ENCODE measurements at places on chromosomes 2 and 18.
A peak's percentile ranks its signal among the peaks of the same experiment; 100 is the strongest.

GRCh38 chr2:96580771-96581170, 44.2 kb downstream of the ARID5A start:
- no peak overlapping the region for H3K27ac ChIP-seq
- no peaks in the 10 kb centered on the region for H3K27me3 ChIP-seq
- H3K36me3 ChIP-seq: no peaks in the 10 kb centered on the region
- no peak overlapping the region for H3K4me3 ChIP-seq
- H3K4me1 ChIP-seq: no peaks in the 10 kb centered on the region
- DNase-seq: no peak

DNA sequence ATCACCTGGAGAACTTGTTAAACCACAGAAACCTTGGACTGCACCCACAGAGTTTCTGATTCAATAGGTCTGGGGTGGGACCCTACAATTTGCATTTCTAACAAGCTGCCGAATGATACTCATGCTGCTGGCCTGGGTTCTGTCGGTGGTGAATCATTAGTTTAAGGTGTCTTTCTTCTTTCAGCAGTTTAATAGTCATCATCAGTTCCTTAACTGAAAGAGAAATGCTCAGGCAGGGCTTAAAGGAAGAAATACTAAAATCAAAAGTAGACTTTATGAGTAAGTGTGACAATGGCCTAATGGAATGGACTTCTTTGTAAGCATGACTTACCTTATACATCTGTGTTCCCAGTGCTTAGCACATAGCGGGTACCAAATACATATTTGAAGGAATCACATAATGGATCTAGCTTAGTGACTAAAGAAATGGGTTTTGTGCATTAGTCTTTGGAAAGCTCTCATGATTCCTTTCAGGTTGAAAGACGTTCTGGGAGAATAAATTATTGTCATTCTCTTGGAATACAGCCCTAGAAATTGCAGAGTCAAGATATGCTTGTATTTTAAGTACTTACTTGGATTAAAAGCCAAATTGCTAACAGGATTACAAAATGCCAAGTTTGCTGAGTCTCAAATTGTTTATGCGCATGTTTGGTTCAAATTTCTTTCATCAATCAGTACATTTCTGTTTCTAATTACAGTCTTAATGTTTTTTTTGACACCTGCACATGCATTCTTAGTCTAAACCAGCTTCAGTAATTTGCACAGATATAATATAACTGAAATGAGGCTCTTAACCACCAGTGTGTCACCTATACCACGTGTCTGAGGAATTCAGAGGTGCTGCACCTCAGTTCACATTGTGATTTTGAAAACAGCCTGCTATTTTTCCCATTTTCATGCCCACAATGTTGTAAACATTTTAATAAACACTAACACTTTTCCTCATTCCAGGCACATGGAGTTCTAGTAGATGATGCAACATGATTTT, 220.3 kb upstream of the NRP2 start:
- no peak for DNase-seq
- no peaks in the 10 kb centered on the region for H3K36me3 ChIP-seq
- no peak overlapping the region for H3K4me3 ChIP-seq
- H3K27ac ChIP-seq: no peak overlapping the region
- no peaks in the 10 kb centered on the region for H3K4me1 ChIP-seq

DNA sequence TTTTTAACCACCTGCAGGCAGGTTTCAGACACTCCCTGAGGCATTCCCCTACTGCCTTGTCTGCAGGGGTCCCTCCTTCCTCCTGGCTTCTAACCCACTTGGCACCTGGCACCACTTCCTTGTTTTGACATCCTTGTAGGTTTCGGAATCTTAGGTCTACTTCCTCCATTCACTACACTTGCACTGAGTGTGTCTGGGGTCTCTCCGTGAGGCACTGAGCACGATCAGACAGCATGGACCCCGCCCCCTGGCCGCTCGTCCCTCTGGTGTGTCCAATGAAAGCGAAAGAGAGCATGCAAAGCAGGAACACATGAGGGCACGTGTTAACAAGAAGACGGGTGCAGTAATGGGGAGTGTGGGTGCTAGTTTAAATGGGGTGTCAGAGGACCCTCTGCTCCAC, 63.8 kb downstream of the HAUS1 start:
- no peaks in the 10 kb centered on the region for H3K36me3 ChIP-seq
- no peak for DNase-seq
- H3K4me3 ChIP-seq: peak overlapping the region; percentile 47
- H3K27me3 ChIP-seq: no peaks in the 10 kb centered on the region

DNA sequence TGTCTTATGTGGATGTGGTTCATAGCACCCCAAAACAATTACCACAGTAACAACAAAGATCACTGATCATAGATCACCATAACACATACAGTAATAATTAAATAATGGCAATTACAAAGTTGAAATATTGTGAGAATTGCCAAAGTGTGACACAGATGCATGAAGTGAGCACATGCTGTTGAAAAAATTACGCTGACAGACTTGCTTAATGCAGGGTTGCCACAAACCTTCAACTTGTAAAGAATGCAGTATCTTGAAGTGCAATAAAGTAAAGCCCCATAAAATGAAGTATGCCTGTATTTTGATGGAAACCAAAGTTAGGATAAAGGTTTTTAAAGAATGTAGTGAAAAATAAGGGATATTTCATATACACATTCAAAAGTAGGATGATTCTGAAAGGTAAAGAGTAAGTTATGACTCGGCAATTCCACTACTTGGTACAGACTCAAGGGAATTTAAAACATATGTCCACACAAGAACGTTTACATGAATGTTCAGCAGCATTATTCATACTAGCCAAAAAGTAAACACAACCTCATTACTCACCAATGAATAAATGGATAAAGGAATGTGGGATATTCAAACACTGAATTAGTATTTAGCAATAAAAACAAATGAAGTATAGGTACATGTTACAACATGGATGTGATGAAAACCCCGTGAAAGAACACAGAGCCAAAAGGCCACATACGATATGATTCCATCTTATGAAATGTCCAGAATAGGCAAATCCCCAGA, 61.6 kb downstream of the SCN9A start:
- no peak for DNase-seq
- no peaks in the 10 kb centered on the region for H3K36me3 ChIP-seq
- no peaks in the 10 kb centered on the region for H3K4me1 ChIP-seq
- no peaks in the 10 kb centered on the region for H3K27me3 ChIP-seq

DNA sequence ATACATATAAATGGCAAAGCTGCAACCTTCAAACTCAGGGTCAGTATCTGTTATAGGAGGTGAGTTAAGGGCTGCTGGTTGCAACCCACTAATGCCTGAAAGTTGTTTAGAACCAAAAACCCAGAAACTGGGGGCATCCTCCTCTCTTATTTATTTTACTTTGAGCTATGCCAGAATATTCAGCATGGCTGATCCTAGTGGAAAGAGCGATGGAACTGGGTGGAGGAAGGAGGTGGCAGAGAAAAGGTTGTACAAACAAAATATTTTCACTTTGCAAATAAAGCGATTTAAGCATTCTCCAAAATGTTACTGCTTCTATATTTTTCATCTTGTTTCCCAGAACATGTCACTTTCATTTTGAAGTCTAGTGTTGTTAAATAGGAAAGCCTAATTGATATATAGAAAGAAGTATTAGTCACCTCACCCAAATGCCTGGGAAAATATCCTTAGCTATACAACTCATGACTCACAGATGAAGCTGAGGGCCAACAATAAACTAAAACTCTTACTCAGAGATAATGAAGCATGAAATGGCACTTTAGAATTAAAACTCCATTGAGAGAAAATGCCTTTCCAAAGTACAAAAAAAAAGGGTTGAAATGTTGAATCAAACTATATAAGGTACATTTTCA, 251.4 kb upstream of the UBE2E3 start:
- H3K36me3 ChIP-seq: no peaks in the 10 kb centered on the region
- H3K4me1 ChIP-seq: no peaks in the 10 kb centered on the region
- no peak for DNase-seq
- no peaks in the 10 kb centered on the region for H3K27me3 ChIP-seq
- H3K4me3 ChIP-seq: no peak overlapping the region
- H3K27ac ChIP-seq: no peak overlapping the region

DNA sequence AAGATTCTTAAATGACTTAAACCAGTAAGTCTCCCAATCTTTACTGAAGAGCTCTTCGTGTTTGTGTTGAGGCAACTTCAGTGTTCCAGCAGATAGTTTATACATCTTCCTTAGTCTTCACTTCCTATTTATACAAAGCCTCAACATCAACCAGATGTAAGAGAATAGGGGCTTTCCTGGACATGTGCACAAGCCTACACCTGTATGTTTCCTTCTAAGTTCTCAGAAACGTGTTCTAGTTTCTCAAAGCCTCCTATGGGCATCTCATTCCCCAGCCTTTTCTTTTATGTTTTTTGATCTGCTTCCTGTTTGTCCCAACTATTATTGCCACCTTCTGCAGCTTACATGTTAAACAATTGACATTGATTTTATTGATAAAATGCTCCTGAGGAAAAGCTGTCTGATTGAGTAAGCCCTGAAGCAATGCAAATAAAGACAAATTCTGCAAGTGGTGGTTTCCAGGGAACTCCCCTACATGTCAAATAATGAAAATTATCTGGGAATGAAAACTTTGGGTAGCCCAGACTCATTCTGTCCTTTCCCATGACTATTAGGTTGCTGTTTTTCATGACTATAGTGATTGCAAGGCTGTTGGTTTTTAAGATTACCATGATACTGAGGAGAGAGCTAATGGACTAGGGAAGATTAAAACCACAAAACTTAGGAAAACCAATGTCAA, 663.3 kb upstream of the ACVR2A start:
- H3K27ac ChIP-seq: no peak overlapping the region
- no peaks in the 10 kb centered on the region for H3K4me1 ChIP-seq
- no peaks in the 10 kb centered on the region for H3K36me3 ChIP-seq
- no peak for DNase-seq
- H3K4me3 ChIP-seq: no peak overlapping the region
- no peaks in the 10 kb centered on the region for H3K27me3 ChIP-seq

GRCh38 chr18:70165936-70166335, 39.6 kb downstream of the RTTN start:
- peaks cover 4% of the 10 kb centered on the region for H3K36me3 ChIP-seq
- H3K27me3 ChIP-seq: no peaks in the 10 kb centered on the region
- no peak overlapping the region for H3K4me3 ChIP-seq
- no peak for DNase-seq
- no peak overlapping the region for H3K27ac ChIP-seq
- no peaks in the 10 kb centered on the region for H3K4me1 ChIP-seq

- H3K27ac ChIP-seq: no peak overlapping the region
- no peak overlapping the region for H3K4me3 ChIP-seq
- no peaks in the 10 kb centered on the region for H3K27me3 ChIP-seq
- no peaks in the 10 kb centered on the region for H3K36me3 ChIP-seq
- no peak for DNase-seq
- H3K4me1 ChIP-seq: peaks cover 15% of the 10 kb centered on the region
Observed at GRCh38 chr2:9768388-9768787, 74.9 kb upstream of the TAF1B start.

- H3K4me3 ChIP-seq: no peak overlapping the region
- no peak for DNase-seq
- H3K4me1 ChIP-seq: no peaks in the 10 kb centered on the region
- no peak overlapping the region for H3K27ac ChIP-seq
- H3K27me3 ChIP-seq: no peaks in the 10 kb centered on the region
Observed at GRCh38 chr2:44578471-44579093, 216.8 kb downstream of the CAMKMT start.

DNA sequence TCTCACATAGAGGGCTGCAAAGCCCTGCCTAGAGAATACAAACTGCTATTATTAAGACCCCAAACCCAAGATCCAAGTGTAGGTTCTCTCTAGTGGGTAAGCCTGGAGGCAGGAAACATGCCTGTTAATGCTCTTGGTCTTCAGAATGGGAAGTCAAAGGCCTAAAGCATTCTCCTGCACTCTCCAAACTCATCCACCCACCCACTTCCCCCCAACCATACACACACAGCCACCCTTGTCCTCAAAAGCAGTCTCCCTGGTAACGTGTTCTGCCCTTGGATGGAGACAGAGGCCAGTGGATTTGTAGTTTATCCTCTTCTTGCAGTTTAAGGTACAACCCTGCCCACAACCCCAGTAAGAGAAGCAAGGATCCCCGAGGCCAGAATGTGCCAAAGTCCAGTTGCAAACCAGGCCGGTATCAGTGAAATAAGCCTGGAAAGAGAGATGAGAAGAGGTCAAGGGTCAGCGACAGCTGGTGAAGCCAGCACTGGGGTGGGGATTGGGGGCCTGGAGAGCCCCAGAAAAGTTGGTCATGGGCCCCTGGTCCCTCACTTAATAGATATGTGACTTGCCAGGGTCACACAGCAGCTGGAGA, 23.0 kb downstream of the TMEM247 start:
- DNase-seq: no peak
- peaks cover 9% of the 10 kb centered on the region for H3K4me1 ChIP-seq
- no peaks in the 10 kb centered on the region for H3K36me3 ChIP-seq
- no peak overlapping the region for H3K27ac ChIP-seq
- no peak overlapping the region for H3K4me3 ChIP-seq
- no peaks in the 10 kb centered on the region for H3K27me3 ChIP-seq

GRCh38 chr2:102004581-102004980, 12.8 kb downstream of the IL1R2 start:
- H3K4me3 ChIP-seq: no peak overlapping the region
- H3K27ac ChIP-seq: no peak overlapping the region
- H3K36me3 ChIP-seq: no peaks in the 10 kb centered on the region
- peaks cover 9% of the 10 kb centered on the region for H3K4me1 ChIP-seq
- no peaks in the 10 kb centered on the region for H3K27me3 ChIP-seq

- no peaks in the 10 kb centered on the region for H3K27me3 ChIP-seq
- H3K27ac ChIP-seq: no peak overlapping the region
- DNase-seq: no peak
- no peaks in the 10 kb centered on the region for H3K36me3 ChIP-seq
- no peak overlapping the region for H3K4me3 ChIP-seq
Observed at GRCh38 chr2:146068051-146068450, 1548.1 kb upstream of the ZEB2 start.

- no peaks in the 10 kb centered on the region for H3K4me1 ChIP-seq
- H3K36me3 ChIP-seq: no peaks in the 10 kb centered on the region
- no peak for DNase-seq
- no peak overlapping the region for H3K27ac ChIP-seq
- no peaks in the 10 kb centered on the region for H3K27me3 ChIP-seq
Observed at GRCh38 chr2:215262303-215262702, 49.6 kb upstream of the ATIC start.

- no peak overlapping the region for H3K4me3 ChIP-seq
- no peak overlapping the region for H3K27ac ChIP-seq
- no peaks in the 10 kb centered on the region for H3K4me1 ChIP-seq
- H3K36me3 ChIP-seq: no peaks in the 10 kb centered on the region
Observed at GRCh38 chr2:44778671-44779476, 162.6 kb upstream of the SIX3 start.

- no peak for DNase-seq
- no peak overlapping the region for H3K4me3 ChIP-seq
- H3K4me1 ChIP-seq: no peaks in the 10 kb centered on the region
- no peaks in the 10 kb centered on the region for H3K27me3 ChIP-seq
- no peaks in the 10 kb centered on the region for H3K36me3 ChIP-seq
Observed at GRCh38 chr2:63792530-63792929, 49.2 kb upstream of the UGP2 start.

DNA sequence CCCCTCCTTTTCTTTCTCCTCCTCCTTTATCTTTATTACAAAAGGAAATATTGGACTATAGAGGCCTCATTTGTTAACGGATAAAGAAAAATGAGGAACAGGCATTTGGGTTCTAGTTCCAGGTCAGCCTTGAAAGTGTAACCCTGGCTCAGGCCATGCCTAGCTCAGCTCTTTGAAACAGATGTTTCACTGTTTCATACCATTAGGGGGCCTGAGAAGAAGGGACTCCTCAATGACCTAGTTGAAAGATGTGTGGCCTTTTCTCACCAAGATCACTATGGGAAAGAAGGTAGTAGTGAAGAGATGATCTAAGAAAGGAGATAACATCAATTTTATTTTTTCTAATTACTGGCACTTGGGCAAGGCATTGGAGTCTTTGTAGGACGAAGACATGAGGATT, 952.7 kb downstream of the SLC4A3 start:
- no peaks in the 10 kb centered on the region for H3K36me3 ChIP-seq
- no peaks in the 10 kb centered on the region for H3K27me3 ChIP-seq
- no peaks in the 10 kb centered on the region for H3K4me1 ChIP-seq
- DNase-seq: no peak
- no peak overlapping the region for H3K27ac ChIP-seq
